ENCODE measurements at places on chromosomes 11 and 22. TPM values are rescaled to one million over a fixed set of nuclear protein-coding genes. Genes with fewer than 3 reads are reported as not detected.

The PRR33 gene
- 0.05 TPM for total RNA-seq

The DRD2 gene
- total RNA-seq = 0.18 TPM

The XRCC6 gene
- 420 TPM for total RNA-seq

The OR4C46 gene
- total RNA-seq = not detected

The TMEM109 gene
- total RNA-seq = 120 TPM

The MRGPRX2 gene
- total RNA-seq = not detected
